ENCODE measurements at places on chromosomes 1 and 21.

DNA sequence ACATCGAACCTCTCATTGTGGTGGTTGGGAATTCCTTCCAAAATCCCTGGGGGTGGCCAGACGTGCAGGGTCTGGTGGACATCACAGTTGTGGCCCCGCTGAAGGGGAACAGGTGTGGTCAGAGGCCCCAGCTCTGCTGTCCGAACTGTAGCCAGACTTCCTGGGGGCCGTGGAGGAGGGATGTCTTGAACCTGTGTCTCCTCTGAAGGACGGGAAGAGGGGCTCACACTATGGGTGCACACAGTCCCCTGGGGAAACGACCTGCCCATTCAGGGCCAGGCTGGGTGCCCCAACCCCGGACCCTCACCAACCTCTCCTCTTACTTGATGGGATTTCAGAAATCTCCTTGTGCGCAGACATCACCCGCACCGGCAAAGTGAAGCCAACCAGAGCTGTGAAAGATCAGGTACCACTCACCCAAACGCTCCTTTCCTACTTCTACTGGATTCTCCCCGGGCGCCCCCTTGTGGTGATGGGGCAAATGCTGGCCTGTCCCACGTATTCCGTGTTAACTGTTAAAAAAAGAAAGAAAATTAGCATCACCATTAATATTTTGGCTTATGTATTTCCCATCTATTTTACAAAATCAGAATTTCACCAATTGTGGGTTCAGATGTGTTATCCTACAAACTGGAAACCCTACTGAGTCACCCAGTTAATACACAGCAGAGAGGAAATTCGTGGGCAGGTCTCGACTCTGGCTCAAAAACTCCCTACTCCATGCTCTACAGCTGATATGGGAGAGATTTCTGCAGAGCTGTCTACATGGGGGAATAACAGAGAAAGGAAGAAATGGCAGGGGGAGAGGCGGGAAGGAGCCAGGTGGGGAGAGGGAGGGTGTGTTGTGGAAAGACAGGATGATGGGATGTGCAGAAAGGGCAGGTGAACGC, 28.1 kb downstream of the PADI4 start:
- DNase-seq, result peak; percentile 19

- no peak for DNase-seq
Measured at GRCh38 chr1:2528966-2529783, 888 bp downstream of the HES5 start.

DNA sequence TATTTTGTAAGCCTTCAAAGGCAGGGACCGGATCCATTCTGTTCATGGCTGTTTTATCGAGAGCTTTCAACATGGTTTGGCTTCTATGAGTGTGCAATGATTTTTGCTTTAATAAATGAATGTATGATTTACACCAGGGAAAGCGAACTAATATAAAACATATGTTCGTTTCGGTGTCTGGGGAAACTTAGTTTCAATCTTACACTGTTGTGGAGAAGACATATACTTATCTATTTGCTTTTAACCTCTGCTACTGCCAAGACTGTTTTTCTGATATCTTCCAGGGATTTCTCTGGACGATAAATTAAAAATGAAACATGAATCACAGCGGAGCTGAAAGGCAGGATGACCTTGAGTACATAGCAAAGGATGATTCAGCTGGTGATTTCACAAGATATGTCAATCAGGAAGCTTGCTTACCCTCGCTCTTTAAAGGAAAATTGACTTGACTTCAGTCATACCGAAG, 14.7 kb upstream of the CYYR1 start:
- DNase-seq, result peak; percentile 57

- DNase-seq, result peak; percentile 73
Measured at GRCh38 chr1:60571811-60572210, 498.2 kb upstream of the C1orf87 start.

- no peak for DNase-seq
Measured at GRCh38 chr1:100234432-100234831, 15.2 kb downstream of the DBT start.

DNA sequence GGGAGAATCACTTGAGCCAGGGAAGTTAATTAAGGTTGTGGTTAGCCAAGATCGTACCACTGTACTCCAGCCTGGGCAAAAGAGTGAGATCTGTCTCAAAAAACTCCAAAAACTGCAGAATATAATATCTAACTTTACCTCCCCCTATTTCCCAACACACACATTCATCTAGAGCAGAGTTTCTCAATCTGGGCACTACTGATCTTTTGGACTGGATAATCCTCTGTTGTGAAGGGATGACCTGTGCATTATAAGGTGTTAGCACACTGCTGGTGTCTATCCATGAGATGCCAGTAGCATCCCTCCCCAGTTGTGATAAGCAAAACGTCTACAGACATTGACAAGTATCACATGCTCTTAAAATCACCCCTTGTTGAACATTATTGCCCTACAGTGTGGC, 61.8 kb downstream of the RGS13 start:
- DNase-seq, result no peak

- DNase-seq, result peak; percentile 22
Measured at GRCh38 chr1:119713749-119714456, 2.2 kb downstream of the PHGDH start.

DNA sequence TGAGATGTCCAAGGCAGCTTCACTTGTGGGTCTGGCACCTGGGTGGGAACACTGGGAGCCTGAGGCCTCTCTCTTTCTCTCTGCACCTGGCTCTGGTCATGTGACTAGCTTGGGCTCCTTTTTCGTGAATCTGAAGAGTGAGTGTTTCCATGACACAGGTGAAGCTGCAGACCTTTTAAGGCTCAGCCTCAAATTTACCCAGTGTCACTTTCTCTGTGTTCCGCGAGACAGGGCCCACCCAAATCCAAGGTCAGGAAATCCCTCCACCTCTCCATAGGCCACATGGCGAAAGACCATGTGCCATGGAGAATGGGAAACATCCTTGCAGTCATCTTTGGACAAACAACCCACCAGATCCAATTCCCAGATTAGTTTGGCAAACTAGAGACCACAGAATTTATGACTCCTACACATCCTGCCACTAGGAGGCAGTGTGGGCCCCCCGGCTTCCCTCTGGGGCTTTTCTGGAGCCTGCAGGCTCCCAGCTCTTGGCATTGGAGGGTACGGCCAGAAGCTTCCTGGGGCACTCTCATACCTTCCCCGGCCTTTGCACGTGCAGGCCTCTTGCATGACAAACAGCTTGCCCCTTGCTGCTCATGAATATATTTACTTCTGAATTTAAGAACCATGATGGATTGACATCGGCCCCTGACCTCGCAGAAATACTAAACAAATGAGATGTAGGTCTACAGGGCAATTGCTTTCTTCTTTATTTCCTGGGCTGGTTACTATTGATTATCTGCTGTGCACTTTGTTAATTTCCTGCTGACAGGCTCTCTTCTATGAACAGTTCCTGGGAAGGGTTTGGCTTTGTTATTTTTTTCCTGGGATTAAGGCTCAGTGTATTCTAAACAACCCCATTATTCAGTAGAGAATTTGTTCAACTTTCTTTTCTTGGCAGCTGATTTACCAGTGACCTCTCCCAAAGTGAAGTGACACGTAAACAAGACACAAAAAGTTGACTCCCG, 180.7 kb downstream of the KAZN start:
- DNase-seq, result no peak

DNA sequence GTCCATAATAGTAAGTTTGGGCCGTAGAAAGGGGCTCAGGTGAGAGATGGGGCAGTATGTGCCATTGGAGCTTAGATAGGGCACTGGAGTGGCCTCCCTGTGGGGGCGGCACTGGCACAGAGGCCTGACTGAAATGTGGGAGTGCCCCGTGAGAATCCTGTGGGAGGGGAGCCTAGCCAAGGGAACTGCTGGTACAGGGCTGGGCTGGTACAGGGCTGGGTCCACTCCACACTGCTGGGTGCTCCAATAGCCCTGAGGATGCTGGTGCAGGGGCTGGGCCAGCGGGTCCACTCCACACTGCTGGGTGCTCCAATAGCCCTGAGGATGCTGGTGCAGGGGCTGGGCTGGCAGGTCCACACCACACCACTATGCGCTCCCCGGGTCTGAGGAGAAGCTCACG, 44.8 kb upstream of the PWP2 start:
- no peak for DNase-seq

DNA sequence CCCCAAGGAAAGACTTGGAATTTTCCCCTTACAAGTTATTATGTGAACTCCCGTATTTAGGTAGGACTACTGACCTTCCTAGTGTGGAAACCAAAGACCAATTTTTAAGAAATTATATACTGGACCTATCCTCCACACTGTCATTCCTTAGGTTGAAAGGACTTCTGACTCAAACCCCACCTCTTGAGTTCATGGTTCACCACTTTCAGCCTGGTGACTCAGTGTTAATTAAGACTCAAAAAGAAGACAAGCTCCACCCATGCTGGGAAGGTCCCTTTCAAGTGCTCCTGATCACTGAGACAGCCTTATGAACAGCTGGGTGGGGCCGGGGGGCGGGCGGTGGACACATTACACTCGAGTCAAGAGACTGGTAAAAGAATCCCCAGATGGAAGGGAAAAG, 113.2 kb downstream of the LRRC53 start:
- DNase-seq, result no peak

GRCh38 chr1:82491301-82492048, 690.7 kb downstream of the ADGRL2 start:
- peak; percentile 6 for DNase-seq

GRCh38 chr1:210635108-210635507, 306.4 kb downstream of the HHAT start:
- no peak for DNase-seq

DNA sequence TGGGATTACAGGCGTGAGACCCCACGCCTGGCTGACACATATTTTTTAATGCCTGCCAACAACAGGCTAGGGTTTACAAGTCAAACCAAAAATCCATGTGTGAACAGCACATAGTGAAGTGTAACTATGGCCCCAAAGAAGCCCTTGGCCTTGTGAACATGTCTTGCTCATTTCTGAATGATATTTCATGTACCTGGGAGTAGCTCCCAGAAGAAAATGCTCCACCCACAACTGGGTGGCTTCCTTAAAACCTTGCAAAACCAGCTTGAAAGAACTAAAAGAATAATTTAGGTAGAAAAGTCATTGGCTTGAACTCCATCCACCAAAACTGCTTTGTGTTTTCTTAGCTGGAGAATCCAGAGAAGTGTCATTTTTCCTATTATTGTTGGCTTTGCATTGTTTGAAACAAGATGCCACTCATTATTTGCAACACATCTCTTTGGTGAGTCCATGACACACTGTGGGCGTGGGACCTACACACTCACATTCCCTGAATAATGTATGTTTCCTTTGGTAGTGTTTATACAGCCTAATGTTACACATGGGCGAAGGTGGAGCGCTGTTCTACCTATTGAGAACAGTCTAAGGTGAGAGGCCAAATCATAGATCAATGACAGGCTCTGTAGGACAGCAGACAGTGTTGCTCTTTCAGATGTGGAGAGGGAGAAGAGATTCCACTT, 28.5 kb upstream of the SDE2 start:
- no peak for DNase-seq

GRCh38 chr1:245325922-245326795, 171.4 kb downstream of the KIF26B start:
- DNase-seq, result no peak

DNA sequence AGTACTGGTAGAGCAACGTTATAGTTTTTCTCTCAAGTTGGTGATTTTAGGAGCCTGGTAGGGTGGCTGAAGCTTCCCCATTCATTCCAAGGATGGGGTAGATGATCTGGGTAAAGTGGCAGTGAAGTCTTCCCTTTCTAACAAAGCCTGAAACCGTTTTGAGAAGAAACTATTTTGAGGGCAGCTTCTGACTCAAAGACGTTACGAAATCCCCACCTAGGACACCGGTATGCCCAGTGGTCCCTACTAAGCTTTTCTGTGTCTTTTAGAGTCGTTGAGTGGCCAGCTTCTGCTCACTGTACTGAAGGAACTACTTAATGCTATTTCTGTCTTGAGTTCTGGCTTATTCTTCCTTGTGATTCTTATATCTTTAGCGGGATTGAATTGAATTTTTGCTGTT, 1.4 kb downstream of the WDTC1 start:
- DNase-seq, result no peak
